CD4-positive, alpha-beta T cell treated with Interleukin-21 for 1 hour (primary cell): ENCODE measurements at places on chromosomes 13 and 19.

- peak; percentile 76 for DNase-seq
These were observed 83.9 kb downstream of the LRRC63 start for GRCh38 chr13:46295491-46296114.

DNA sequence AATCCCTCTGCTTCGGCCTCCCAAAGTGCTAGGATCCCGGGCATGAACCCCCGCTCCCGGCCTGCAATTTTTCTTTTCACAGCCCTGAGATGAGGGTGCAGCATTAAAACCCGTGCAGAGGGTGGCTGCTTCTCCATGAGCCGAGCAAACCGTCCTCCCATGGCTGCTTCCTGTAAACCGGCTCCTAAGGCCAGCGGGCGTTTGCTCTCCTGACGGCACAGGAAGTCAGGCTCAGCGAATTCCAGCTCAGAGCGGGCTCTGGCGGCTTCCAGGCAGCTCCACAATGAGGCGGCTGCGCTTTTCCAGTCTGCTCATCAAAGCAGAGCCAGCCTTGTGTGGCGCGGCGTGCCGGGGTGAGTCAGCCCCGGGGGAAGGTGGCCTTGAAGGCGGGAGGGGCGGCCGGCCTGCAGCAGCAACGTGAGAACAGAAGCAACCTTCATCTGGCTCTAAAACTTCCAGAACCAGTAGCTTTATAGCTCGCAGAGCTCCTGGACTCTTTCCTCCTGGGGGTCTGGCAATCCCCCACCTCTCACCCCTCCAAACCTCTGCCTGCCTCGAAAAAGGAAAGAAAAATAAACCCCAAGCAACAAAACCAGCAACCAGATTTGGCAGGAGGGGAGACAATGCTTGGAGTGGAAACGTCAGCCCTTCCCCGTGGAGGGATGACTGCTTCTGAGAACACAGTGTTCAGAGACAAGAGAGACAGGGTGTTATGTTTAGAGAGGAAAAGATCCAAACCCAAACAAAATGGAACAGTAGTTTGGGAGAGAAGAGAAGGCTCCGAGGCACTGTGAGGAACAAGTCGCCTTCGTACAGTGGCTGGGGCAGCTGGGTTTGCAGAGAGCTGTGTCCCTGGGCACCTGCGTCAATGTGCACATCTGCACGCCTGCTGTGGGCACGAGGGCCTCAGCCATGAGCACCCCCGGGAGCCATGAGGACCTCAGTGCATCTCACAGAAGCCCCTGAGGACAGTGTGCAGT lies 67.8 kb downstream of the GADD45B start:
- peak; percentile 44 for DNase-seq

GRCh38 chr19:49110567-49110966 lies 3.6 kb upstream of the LIN7B start:
- no peak for DNase-seq

GRCh38 chr19:18967358-18968146 lies 26.5 kb upstream of the HOMER3 start:
- no peak for DNase-seq

DNA sequence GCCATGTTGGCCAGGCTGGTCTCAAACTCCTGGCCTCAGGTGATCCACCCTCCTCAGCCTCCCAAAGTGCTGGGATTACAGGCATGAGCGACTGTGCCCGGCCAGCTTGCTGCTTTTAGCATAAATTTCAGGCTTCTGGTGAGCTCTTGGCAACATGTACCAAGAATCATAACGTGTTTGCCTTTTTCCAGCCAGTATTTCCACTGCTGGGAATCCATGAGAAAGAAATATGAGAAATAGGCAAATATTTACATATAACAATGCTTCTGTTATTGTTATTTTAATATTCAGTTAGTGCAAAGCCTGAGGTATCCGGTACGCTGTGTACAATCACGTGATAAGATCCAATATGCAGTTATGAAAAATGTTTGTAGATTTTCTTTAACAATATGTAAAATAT lies 29.2 kb upstream of the CERS4 start:
- no peak for DNase-seq

DNA sequence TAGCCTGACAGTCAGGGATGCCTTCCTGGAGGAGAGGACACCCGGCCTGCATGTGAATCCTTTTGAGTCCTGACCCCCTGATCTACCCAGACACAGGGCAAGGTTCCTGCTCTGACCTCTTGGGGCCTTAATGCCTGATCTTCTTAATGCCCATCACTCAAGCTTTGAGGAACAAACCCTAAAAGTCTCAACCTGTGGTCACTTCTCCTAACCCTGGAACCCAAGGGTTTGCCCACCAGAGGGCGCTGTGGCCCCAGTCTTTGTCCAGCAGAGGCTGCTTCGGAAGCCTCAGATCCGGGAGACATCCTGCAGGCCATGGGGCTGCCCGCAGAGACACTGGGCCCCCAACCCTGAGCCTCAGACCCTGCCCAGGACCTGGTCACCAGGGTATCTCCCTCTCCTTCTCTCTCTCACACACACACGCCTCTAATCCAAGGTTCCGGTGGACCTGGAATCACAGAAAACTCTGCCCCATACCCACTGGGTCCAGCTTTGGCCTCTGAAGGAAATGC lies 9.8 kb upstream of the DPF1 start:
- peak; percentile 72 for DNase-seq

- no peak for DNase-seq
These were observed 397.4 kb downstream of the SPRY2 start for GRCh38 chr13:79943346-79944023.

- no peak for DNase-seq
These were observed 648.8 kb upstream of the SPRY2 start for GRCh38 chr13:80989747-80990146.

DNA sequence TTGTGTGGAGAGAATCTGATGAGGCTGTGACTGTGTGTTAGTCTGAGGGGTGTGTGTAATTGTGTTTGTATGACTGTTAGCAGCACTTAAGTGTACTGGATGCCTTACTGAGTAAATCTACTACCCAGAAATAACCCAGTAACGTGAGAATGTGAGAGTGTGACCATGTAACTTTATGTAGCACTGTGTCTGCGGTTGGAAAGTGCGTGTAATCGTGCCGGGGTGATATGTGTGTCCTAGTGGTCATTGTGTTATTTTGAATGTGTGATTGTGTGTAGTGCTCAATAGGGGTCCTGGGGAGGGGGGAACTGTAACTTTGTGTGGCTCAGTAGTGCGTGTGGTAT lies 550 bp downstream of the ZNF383 start:
- no peak for DNase-seq

DNA sequence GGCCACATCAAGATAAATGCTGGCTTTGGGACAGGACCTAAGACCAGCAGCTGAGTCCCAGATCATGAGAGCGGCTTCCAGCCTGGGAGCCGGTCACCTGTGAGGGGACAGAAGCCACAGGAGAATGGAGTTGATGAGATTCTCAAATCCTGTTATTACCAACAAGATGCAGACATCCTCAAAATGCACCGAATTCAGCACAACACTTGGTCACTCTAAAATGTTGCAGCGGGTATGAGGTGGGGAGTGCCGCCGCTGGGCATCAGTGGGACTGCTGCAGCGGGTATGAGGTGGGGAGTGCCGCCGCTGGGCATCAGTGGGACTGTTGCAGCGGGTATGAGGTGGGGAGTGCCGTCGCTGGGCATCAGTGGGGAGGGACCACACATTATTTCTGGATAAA lies 21.2 kb downstream of the RANBP3 start:
- no peak for DNase-seq

- peak; percentile 29 for DNase-seq
These were observed 646 bp downstream of the ABHD8 start for GRCh38 chr19:17302391-17303166.

GRCh38 chr13:93355094-93355493 lies 128.5 kb downstream of the GPC6 start:
- DNase-seq: no peak

GRCh38 chr19:48966541-48967345 lies 1.6 kb downstream of the FTL start:
- DNase-seq: no peak

- DNase-seq: no peak
These were observed 779.4 kb upstream of the SLITRK1 start for GRCh38 chr13:84661718-84662117.

- no peak for DNase-seq
These were observed 39.7 kb upstream of the SLC7A9 start for GRCh38 chr19:32909257-32909656.

DNA sequence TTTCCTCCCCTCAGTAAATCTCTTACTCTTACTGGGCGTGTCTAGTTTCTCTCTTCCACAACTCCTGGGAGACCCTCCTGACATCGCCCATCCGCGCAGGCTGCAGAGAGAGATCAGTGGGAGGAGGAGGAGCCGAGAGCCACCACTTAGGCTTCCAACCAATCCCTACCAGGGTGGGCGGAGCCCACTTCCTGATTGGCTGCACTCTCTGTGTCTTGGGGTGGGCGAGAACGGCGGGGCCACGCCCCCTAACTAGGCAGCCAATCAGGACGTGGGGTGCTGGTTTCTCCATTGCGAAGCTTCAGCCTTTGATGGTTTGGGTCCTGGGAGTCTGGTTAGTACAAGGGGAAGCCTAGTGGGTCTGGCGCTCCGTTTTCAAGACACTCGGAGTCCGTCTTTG lies at the start of gene PMIS2:
Gene PMIS2, plus strand, starts transcription at position 326 of the 400 bp plus-strand sequence. CDS start 87 bp downstream, outside the sequence.
- peak; percentile 8 for DNase-seq

GRCh38 chr19:28075229-28075628 lies 1137.7 kb downstream of the UQCRFS1 start:
- no peak for DNase-seq

- no peak for DNase-seq
These were observed 2.0 kb downstream of the LENG9 start for GRCh38 chr19:54461613-54462012.

GRCh38 chr13:52737965-52738364 lies 1.7 kb downstream of the CNMD start:
- no peak for DNase-seq

GRCh38 chr13:89294115-89294867 lies 1623.1 kb downstream of the SLITRK5 start:
- DNase-seq: no peak

DNA sequence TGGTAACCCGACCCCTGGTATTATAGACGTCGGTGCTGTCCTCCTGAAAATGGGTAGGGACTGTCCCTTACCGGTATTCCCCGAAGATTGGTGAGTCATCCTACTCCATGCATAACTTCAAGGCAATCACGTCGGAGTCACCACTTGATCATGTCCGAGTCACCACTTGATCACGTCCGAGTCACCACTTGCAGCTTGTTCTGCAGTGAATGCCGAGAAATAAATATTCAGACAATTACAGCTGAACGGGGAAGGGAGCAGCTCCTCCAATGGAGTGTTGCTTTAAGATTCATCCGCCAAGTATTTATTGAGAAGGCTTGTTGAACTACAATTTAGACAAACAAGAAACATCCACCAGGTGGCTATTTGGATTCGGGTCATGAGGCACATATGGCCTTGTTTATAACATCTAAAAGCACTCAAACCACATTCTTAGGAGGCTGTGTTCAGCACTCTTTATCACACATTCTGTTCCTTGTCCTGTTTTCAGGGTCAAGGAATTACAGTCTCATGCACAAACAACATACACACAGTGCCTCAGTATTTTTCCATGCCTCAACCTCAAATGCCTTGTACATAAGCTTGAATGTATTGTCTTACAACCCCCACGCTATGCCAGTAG lies 43.1 kb downstream of the ZNF726 start:
- no peak for DNase-seq

DNA sequence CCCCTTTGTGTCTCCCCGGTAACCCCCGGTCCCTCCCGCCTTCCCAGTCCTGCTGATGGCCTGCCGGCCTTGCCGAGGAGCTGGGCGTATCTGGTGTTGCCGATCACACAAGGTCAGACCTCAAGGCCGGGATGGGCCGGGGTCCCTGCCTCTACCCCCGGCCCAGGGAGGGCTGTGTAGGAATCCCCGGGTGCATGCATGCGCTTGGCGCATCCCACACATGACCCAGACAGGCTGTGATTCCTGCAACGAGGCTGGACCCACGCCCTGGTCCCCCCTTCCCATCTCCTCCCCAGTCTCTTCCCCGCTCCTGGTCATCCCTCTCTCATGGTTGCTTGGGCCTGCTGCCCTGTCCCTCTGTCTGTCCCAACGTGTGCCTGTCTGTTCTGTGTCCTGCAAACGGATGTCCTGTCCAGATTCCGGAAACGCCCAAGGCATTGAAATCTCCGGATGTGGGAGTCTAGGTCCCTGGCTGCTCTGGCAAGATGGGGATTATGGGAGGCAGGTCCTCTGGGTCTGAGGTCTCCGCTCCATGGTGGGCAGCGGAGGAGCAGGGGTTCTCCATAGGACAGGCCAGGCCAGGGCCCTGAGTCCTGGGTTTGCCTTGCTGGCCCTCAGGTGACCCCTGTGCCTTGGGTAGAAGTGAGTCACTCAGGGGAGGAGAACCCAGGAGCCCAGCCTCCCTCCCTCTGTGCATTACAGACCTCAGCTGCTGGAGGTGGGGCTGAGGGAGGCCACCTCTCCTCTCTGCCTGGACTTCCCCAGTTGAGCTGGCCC lies 1.6 kb downstream of the PKN1 start:
- DNase-seq: no peak

- DNase-seq: no peak
These were observed 45.7 kb downstream of the COL4A2 start for GRCh38 chr13:110352735-110353134.

DNA sequence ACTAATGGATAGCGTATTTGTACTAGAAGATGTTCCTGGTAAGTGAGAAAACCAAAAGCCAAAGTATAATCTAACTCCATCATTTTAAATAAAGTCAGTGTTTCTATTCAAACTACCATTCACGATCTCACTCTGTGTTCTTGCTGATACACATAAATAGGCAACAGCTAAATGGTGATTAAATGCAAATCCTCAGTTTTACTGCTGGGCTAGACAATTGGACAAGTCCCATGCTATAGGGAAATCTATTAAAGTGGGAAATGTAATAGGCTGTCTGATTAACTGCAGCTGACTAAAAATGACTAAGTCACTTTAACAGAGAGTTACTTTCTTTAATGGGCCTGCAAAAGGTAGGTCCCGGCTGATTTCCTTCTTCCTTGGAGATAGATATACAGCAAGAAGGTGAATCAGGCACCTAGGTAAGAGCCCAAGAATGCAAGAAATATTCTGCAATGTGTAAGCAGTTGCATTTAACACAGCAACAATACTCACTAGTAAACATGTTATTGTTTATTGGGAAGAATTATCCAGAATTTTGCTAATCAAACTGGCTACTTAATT lies 298.4 kb downstream of the SLITRK6 start:
- no peak for DNase-seq

- no peak for DNase-seq
These were observed 182.8 kb upstream of the TSHZ3 start for GRCh38 chr19:31532034-31532433.

DNA sequence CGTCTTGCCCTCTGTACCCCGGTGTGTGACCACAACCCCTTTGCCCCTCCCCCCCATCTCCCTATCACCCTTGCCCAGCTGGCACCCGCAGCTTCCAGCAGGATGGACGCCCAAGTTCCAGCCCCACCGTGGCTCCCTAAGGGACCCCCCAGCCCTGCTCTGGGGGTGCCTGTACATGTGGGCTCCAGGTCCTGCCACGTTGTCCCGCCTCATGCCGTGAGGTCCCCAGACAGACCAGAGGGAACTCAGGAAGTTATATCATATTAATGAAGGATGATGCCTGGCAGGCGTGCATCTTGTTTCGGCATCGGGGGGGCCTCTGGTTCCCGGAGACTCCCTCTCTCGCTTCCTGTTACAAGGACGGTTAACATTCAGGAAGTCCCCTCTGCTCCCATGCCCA lies 1.6 kb upstream of the PTGIR start:
- DNase-seq: no peak
